ENCODE measurements at places on chromosomes 1 and 21.

DNA sequence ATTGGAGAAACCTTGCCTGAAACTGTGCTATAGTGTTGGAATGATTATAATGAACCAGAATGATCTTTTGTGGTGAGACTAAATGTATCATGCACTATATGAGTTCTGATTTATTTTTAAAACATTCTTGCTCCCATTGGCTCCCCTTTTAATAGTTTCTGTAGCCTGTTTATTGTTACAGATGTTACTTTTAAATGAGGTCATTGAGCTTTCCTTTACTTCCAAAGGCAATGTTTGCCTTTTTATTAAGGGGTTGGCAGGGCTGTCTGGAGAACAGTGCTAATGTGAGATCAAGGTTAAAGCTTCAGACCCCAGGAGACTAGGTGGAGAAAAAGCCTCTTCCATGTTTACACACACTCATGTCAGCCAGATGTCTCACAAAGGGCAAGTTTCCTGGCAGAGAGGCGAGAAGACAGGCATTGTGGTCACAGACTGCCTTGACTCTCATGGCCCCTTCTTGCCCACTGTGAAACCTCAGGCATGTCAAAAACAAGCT, 120.6 kb upstream of the RAVER2 start:
- no peak for DNase-seq

- no peak for DNase-seq
Observed at GRCh38 chr1:64161357-64161941, 42.0 kb upstream of the UBE2U start.

GRCh38 chr1:174971902-174972301, 27.8 kb upstream of the CACYBP start:
- no peak for DNase-seq

- DNase-seq, result no peak
Observed at GRCh38 chr21:27840262-27840661, 873.4 kb upstream of the ADAMTS5 start.

DNA sequence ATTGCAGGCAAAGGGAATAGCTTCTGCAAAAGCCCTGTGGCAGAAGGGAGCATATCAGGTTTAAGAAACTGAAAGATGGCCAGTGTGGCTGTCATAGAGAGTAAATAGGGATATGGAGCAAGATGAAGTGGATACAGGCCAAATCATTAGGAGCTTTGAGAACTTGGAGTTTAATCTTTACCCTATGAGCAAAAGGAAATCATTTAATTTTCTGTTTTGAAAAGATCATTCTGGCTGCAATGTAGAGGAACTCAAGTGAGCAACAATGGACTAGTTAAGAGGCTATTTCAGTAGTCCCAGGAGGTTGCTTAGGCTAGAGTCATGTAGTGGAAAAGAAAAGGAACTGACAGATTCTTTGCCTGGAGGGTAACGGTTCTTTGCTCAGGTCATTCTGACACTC, 47.2 kb downstream of the RAP1A start:
- no peak for DNase-seq

- DNase-seq, result no peak
Observed at GRCh38 chr1:244557565-244557964, 95.4 kb upstream of the DESI2 start.

GRCh38 chr1:183272390-183272848, 86.4 kb downstream of the LAMC2 start:
- DNase-seq, result no peak

- DNase-seq, result no peak
Observed at GRCh38 chr1:13541435-13542215, 27.8 kb upstream of the LRRC38 start.

GRCh38 chr1:220892997-220893700, 13.9 kb downstream of the HLX start:
- no peak for DNase-seq

GRCh38 chr21:41770901-41771624, 4.2 kb upstream of the RIPK4 start:
- DNase-seq, result no peak

DNA sequence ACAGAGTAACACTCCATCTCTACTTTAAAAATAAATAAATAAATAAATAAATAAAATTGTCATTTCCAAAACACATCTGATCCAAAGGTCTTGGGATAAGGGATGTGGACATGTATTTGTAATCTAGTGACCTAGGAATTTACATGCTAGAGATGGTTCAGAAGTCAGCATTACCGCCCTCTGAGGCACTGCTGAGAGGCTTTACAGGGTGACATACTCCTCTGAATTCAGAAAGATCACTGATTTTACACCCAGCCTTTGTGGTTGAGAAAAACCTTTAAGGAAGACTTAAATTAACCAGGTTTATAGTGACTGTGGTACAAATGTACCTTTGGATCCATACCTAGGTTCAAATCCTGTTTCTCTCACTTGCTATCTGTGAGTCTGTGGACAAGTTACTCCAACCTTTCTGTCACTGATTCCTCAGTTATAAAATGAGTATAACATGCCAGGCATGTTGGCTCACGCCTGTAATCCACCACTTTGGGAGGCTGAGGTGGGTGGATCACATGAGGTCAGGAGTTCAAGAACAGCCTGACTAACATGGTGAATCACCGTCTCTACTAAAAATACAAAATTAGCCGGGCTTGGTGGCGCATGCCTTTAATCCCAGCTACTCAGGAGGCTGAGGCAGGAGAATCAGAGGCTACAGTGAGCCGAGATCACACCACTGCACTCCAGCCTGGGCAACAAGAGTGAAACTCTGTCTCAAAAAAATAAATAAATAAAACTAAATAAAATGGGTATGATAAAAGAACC, 20.1 kb downstream of the OSBPL9 start:
- DNase-seq, result no peak

- DNase-seq, result no peak
Observed at GRCh38 chr1:151132335-151133017, 14.0 kb downstream of the SEMA6C start.

Measured in activated CD4-positive, alpha-beta T cell treated with anti-CD3 and anti-CD28 coated beads for 24 hours (primary cell).